Nephron progenitor cell (in vitro differentiated cells): ENCODE measurements at places on chromosomes 4 and X.

- DNase-seq, result no peak
Observed at GRCh38 chrX:106706466-106706865, 20.0 kb upstream of the RNF128 start.

DNA sequence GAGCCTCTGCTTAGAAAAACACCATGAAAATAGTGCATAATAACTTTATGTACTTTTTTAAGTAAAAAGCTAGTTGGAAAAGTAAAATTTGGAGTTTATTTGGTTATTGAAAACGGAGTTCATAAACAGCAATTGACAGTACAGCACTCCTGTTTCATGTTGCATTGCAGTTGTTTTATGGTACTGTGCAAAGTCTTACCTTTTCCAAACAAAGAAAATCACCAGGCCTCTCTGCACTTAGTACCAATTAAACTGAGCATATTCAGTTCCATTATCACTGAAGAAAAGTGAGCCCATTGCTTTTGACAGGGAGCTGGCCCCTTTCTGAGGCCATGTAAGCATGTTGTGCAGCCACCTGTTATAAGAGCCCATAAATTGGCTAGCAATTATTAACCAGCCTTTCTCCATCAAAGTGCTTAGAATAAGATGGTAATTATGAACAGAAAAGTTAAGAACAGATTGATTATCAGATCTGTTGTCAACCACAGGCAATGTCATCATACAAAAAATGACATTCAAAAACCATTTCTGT lies 376.6 kb upstream of the EMCN start:
- DNase-seq, result no peak

DNA sequence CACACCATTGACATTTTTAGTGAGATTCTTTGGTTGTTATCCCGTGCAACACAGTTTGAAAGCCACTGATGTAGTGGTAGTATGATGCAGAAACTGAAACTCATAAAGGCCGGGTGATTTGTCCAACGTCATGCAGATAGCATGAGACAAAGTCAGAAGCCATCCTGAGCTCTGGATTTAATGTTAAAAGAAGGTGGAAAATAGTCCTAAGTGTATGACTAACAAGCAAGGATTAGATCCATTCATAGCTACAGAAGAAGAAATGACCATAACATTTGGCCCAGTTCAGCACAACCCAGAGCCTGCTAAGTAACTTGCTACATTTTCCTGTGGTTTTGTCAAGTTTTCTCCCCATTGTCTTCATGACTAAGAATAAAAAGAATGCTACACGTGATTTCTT lies 142.4 kb downstream of the AMELX start:
- no peak for DNase-seq

DNA sequence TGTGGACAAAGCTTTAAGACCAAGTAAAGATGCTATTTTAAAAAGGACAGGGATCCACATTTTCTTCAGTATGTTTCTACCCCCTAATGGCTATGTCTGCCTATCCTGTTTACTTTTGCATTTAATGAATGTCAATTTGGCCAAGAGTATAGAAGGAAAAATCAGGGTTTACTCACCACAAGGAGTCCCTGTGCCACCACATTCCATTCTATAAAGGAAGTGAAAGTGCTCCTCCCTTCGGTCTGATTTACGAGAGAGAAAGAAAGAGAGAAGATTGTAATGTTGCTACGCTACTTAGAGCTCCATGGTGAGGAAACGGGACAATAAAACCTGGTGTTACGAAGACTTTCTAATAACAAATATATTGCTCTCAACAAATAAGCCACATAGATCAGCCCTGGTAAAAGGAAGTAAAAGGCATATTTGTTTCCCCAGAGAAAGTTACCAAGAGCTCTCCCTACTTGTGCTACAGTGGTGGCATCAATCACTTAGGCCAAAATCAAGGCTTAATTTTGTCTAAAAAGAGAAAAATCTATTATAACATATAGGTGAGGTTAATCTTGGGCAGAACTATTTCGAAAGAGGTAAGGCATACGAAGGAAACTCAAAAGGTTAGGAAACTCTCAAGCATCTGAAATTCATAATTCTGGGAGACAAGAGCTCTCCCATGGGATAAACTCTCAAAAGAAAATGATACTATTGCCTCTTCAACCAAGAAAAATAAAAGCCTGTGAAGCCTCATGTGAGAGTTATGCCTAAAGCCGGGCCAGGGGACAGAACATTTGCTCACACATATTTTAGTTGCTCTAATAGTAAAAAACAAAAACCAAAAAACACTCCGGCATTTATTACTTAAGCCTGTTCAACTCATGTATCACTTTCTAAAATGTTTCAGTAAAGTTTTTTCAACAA lies 29.5 kb downstream of the TAPT1 start:
- peak; percentile 23 for DNase-seq

DNA sequence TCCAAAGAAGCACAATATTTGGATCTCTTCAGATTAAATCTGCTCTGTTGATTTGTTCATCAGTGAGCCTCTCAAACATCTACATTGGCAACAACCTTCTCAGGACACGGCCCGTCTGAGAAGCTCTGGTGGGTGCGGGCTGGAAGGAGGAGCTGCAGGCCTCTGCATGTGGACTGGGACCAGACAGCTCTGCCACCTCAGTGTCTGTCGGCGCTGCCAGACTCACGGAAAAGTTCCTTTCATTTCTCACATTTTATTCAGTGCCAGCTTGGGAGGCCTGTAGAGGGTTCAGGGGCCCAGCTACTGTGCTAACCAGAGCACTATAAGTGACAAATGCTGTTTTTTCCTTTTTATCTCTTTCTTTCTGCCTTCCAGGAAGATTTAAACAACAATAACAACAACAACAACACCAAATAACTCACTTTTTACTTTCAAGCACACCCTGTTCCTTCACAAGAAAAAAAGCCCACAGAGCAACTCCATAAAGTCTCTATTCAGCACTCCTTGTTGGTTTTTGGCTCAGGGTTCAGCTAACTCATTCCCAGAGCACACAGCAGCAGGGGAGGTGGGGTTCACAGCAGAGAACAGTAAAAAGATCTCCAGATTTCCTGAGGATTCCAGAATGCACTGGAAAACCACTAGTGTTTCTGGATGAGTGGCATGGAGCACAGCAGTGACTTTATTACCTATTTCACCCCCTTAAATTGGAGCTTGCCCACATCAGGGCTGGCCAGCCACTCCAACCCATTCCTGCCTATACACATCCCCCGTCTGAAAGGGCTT lies 23.2 kb upstream of the HOPX start:
- DNase-seq, result no peak

GRCh38 chr4:121330180-121330665 lies 50.6 kb downstream of the QRFPR start:
- DNase-seq, result no peak

- DNase-seq, result no peak
Observed at GRCh38 chr4:152885185-152885584, 50.9 kb upstream of the FHDC1 start.

- DNase-seq, result no peak
Observed at GRCh38 chr4:1874201-1874600, 3.0 kb downstream of the NSD2 start.

DNA sequence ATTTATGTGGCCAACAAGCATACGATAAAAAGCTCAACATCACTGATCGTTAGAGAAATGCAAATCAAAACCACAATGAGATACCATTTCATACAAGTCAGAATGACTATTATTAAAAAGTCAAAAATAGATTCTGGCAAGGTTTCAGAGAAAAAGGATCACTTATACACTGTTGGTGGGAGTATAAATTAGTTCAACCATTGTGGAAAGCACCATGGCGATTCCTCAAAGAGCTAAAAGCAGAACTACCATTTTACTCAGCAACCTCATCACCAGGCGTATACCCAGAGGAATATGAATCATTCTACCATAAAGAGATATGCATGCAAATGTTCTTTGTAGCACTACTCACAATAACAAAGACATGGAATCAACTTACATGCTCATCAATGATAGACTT lies 478.7 kb upstream of the GALNTL6 start:
- DNase-seq, result no peak

- no peak for DNase-seq
Observed at GRCh38 chrX:1531096-1531890, 5.7 kb downstream of the P2RY8 start.

GRCh38 chrX:9832811-9833210 lies 46.6 kb downstream of the SHROOM2 start:
- DNase-seq, result no peak

GRCh38 chr4:46931981-46932380 lies 22.9 kb upstream of the COX7B2 start:
- DNase-seq, result peak; percentile 46

GRCh38 chrX:43522582-43522981 lies 133.5 kb upstream of the MAOA start:
- DNase-seq, result no peak

DNA sequence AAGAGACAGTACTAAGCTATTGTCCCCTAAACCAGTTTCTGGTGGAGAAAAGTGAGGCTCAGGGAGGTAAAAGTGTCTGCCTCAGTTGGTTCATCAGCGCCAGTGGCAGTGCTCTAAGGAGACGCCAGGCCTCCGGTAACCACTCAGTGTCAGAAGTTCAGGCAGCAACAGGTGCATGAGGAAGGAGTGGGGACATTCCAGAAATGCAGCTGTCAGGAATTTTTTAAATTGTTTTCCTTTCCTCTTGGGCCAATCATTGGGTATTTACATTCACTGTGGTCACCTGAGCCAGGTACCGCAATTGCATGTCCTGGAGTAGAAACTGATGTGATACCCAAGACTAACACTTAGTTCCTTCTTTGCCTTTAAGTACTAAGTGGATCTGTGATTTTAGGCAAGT lies 40.2 kb upstream of the HS3ST1 start:
- DNase-seq, result no peak

DNA sequence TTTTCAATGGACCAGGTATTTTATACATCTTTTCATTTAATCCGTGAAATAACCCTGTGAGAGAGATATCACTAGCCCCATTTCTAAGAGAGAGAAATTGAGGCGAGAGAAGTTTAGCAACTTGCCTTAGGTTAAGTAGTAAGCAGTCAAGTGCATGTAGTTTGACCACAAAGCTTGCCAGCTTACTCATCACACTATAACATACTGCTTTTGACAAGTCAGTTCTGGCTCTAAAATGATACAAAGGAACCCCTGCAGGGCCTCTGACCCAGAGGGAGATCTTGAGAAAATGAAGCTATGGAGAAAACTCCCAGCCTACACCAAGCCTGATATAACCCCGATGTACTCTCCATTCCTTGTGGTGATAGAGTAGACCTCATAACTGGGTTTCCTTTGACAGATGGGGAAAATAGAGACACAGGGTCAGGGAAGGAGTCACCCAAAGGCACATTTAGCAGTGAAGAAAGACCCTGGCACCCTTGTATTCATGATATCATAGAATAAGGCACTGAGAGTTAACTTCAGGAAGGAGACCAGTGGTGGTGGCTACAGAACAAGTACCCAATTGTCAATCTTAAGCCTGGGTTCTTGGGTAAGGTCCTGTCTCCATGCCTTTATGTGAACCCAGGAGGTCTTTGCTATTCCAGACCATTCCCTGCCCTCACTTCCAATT lies 60.2 kb upstream of the MSN start:
- DNase-seq, result no peak

GRCh38 chr4:6705646-6706045 lies 4.0 kb downstream of the MRFAP1L1 start:
- DNase-seq, result no peak

- DNase-seq, result no peak
Observed at GRCh38 chrX:107154787-107155620, 36.4 kb upstream of the RBM41 start.

DNA sequence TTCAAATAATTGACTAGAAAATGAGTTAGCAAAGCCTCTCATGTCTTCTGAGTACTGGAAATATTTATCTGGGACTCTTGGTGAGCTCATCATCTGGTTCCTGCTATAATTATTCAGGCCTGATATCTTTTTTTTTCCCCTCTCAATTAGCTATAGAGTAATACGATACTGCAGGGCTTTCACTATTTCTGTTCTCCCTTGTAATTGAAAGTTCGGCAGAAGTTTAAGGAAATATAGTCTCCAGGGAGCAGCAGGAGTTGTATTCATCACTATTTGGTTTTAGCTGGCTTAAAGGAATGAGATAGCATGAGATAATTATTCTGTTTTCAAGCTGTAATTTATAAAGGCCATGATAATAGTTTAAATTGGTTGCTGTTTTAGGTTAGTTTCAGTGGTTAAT lies 378.6 kb upstream of the EPHA5 start:
- no peak for DNase-seq

DNA sequence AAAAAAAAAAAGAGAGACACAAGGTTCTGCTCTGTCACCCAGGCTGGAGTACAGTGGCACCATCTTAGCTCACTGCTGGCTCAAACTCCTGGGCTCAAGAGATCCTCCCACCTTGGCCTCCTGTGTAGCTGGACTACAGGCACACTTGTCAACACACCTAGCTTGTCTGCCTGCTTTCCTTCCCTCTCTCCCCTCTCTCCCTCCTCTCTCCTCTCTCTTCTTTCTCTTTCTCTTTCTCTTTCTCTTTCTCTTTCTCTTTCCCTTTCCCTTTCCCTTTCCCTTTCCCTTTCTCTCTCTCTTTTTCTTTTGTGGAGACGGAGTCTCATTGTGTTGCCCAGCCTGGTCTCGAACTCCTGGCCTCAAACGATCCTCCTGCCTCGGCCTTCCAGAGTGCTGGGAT lies 132.1 kb downstream of the DIPK2B start:
- no peak for DNase-seq

DNA sequence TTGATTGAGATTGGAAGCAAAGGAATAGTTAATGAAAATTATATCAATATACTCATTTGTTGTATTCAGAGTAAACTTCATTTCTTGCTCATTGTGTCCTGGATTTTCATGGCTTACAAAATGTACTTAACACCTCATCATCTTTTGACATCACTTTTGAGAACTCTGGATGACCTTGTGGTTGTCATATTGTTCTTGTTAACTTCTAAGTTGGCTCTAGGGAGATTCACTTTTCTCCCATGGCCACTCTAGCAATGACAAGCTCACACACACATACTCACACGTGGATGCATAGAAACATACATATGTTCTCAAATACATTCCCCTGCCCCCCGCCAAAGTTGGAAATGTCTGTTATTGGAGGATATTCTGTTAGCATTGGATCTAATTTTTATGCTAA lies 15.3 kb downstream of the PHEX start:
- no peak for DNase-seq

GRCh38 chr4:8862800-8863685 lies 8.6 kb downstream of the HMX1 start:
- no peak for DNase-seq

DNA sequence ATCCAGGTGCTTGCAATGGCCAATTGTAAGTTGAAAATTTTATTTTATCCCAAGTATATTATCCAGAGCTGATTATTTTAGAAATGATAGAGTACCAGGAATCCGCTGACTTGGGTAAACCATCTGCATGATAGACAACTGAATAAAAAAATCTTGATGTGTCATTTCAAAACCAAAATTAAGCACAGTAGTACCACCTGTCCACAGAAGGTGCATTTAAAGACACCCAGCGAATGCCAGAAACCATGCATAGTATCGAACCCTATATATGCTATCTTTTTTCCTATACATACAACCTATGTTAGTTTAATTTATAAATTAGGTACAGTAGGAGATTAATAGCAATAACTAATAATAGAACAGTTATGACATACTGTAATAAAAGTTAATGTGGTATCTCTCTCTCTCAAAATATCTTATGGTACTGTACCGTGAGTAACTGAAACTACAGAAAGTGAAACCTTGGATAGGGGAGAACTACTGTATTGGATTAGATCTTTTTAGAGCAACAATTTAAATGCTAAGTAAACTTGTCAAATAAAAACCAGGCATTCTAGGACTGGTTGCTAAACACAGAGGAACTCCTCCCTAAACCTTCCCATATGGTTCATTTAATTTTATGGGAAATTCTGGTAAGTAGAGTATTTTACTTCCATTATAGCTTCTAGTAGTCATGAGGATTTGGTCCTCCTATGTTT lies 6.2 kb downstream of the NEIL3 start:
- no peak for DNase-seq
